ENCODE measurements at places on chromosomes 5 and 9.

DNA sequence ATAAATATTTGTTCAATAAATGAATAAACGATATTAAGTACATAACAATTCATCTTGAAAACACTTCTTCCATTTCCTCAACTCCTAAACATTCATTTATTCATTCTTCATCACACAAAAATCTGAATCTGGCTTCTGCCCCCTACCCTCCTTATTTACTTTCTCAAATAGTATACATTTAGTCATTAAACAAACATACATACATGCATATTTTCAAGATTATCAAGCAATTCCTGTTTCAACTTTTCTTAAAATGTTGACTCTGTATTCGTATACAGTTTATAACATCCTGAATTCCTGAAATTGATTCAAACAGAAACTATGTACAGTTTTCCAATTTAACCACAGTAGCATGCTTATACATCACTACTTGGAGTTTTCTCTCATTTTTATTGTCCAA is 129.0 kb downstream of the MUSK start:
- DNase-seq: no peak

- DNase-seq: no peak
Measured at GRCh38 chr5:127243011-127243410, 47.6 kb upstream of the MEGF10 start.

DNA sequence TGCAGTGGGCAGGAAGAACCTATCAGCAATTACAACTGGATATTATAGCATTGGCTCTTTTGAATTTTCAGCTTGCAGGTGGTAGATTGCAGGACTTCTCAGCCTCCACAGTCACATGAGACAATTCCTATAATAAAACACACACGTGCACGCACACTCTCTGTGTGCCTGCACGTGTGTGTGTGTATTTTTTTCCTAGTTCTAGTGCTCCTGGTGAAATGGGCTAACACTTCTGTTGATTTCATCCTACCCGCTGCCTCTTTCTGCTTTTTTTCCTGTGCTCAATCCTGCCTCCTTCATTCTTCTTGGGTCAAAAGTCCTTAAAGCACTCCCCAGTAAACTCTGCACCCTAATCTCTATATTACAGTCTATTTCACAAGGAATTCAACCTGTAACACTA is 320.1 kb downstream of the OSTF1 start:
- DNase-seq: no peak

DNA sequence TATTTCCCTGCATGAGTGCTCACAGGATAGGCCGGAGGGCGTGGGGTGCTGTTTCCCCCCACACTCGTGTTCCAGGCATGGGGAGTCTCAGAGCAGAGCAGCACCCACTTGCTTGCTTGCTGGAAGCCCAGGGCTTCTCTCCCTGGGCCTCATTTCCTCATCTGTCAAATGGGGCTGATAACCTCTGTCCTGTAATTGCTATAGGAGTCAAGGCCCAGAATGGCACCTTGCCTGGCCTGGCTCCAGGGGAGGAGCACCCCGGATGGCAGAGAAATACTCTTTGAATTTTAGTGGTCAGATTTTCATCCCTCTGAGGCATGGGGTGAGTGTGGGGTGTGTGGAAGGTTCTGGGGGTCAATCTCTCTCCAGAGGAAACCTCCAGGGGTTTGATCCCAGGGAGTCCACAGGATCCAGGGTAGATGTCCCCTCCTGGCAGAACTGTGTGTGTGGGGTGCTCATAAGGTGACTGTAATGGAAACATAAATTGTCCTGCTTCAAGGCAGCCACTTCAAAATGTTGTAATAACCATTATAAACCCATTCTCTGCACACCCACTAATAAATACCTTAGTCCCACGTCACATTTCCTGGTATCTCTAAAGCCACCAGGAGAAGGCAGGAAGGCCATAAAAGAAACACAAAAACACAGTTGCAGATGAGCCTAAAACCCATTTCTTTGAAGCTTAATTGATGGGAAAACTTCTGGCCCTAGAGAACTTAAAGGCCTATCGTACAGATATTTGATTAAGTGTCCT is 272.2 kb downstream of the FSTL4 start:
- DNase-seq: no peak

DNA sequence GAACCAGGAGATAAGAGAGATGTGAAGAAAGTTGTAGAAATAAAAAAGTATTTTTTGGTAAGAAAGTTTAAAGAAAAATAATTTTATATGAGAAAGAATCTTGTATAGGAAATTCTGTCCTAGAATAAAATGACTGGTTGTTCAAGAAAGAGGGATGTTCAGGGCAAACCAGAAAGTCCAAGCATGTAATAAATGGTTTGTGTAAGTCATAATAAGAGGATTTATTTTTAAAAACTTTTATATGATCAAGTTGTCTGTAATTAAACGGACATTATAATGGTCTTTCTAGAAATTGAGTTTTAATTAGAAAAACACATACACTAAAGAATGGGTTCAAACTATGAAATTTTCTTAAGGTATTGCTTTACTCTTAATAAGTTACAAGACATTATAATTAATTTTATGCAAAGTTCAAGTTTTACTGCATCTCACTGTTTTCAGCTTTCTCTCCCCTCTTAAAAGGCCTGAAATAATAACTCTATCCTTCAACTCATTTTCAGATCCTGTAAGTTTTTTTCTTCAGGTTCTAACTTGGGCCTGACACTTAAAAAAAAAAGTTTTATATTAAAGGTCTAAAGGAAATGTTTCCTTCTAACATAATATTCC is 56.1 kb upstream of the ZNF300 start:
- DNase-seq: no peak

DNA sequence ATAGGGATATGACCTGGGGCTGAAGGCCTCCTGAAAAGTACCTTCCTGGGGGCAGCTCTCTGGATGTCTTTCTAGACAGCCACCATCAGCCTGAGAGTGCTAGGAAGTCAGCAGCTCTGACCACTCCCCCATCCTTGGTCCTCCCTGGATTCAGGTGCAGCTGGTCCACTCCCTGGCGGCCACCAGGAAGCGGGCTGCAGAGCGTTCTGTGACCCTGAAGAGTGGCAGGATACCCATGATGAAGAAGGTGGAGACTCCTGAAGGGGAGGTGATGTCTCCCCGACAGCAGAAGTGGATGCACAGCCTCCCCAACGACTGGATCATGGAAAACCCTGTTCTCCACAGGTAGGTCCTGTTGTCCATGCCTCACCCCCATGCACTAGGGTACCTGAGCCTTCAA is 1.8 kb downstream of the CCDC180 start:
- no peak for DNase-seq

- DNase-seq: no peak
Measured at GRCh38 chr5:173191561-173191960, 43.4 kb downstream of the NKX2-5 start.

DNA sequence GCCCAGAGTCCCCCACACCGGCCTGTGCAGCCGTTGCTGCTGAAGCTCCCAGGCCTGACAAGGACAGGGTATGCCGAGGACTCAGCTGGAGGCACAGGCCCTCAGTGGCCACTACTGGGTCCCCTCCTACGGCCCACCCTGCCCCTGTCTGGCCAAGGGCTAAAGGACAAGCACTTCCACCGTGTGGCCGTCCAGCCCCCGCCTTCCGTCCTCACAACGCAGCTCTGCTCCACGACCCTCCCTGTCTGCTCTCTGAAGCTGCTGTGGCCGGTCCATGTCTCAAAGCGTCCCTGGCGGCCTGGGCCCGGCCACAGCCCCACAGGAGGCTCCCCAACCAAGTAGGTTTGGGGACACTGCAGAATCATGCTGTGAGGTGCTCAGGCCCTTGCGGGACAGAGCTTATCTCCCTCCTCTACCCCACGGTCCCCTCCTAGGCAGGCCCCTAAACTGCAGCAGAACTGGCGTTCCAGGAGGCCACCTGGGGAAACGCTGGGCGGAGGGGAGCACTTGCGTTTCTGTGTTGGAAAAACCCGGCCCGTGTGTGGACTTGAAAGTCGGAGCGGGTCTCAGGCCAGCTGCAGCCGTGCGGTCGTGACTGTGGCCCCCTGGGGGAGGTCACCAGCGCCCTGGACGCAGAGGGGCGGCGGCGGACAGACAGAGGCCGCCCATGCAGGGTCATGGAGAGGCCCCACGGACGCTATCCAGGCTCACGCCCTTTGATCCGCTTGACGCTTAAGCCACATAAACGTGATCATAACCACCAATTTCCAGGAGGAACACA is 45.6 kb downstream of the NKD2 start:
- DNase-seq: no peak

- DNase-seq: no peak
Measured at GRCh38 chr5:154757814-154758406, 2.7 kb downstream of the LARP1 start.

GRCh38 chr5:76388791-76389512 is 14.1 kb upstream of the IQGAP2 start:
- DNase-seq: no peak

- DNase-seq: no peak
Measured at GRCh38 chr5:98796197-98796972, 22.9 kb downstream of the RGMB start.

DNA sequence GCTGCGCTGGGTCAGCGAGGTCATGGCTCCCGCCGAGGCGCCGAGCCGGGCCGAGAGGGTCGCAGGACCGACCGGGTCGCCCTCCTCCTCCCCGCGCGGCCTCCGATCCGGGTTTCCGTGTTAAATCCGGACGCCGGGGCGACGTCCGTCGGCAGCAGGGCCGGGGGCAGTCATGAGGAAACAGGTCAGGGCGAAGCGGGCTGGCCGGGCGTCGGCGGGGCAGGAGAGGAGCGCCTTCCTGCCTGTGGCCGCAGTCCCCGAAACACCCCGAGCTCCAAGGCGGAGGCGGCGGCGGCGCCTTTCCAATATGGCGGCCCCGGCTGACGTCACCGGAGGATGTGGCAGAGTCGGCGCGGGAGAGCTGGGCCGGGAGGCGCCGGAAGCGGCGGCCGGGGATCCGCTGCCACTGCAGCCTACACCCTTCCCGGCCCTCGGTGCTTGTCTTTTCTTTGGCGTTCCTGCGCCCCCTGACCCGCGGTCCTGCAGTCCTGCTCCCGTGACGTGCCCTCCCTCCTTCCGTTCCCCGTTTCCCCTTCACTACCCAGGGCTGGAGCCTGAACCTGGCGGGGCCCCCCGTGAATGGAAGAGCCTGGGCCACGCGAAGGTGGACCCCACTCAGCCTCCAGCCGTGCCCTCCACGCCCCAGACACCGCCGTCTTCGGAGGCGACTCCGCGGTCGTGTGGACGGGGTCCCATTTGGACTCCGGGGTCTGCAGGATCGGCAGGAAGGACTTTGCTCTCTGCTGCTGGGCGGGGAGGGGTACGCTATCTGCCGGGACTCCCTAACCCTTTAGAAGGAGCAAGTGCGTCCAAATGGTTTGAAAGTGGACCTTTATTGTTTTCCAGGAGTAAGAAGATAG is at the start of gene GOLPH3:
GOLPH3 (minus strand) TSS at position 309 of the 860 bp plus-strand sequence; CDS start at position 24, 285 bp downstream.
- DNase-seq: peak; percentile 81

DNA sequence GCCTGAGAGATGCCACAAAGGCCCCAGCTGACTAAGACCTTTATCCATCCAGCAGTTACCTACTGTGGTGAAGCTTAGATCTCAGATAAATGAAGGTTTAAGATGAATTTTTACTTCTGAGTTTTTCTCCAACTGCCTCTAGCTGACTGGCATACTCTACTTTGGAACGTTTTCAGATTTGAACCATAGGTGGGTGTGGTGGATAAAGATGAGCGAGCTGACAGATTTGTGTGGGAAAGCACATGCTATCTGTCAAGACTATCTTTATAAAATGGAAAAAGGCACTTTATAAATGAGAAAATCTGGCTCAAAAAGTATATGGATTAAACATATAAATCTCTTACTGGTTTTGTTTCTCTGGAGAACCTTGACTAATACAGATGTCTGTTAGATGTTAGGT is 160.8 kb downstream of the MCTP1 start:
- no peak for DNase-seq

GRCh38 chr9:114853071-114853855 is 47.4 kb upstream of the TNFSF15 start:
- no peak for DNase-seq

GRCh38 chr9:80922544-80922943 is 766.8 kb downstream of the TLE1 start:
- no peak for DNase-seq

GRCh38 chr5:95970359-95970704 is 8.7 kb upstream of the ELL2 start:
- DNase-seq: no peak

GRCh38 chr9:105531530-105531929 is 26.4 kb upstream of the FKTN start:
- DNase-seq: no peak

GRCh38 chr9:122274055-122274454 is 9.4 kb downstream of the MRRF start:
- DNase-seq: no peak

DNA sequence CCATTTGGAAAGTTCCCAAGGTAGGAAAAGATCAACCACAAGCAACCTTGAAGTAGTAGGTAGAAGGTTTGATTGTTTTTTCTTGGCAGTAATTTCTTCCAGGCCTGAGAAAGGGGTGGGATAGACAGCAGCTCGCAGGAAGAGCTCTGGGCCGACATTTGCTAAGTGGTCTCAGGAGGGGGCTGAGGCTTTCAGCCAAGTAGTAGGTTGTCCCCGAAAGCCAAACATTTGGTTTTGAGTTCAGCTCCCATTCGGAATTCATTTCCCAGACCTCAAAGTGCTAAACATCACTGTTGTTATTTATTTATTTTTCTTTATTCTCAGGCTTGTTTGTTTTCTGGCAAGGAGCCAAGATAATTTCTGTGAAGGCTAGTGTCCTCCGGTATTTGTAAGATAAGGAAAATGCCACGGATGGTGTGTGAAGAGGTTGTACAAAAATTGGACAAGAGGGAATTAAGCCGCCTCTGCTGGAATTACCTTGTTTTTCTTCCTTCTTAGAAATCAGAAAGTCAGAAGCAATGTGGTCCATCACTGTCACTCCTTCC is 112.1 kb downstream of the KIF4B start:
- DNase-seq: no peak

GRCh38 chr9:89178830-89179539 is 367 bp upstream of the SHC3 start:
- DNase-seq: no peak

- no peak for DNase-seq
Measured at GRCh38 chr5:179374506-179375235, 29.4 kb upstream of the ADAMTS2 start.

- peak; percentile 14 for DNase-seq
Measured at GRCh38 chr9:14652729-14653377, 40.4 kb downstream of the ZDHHC21 start.

DNA sequence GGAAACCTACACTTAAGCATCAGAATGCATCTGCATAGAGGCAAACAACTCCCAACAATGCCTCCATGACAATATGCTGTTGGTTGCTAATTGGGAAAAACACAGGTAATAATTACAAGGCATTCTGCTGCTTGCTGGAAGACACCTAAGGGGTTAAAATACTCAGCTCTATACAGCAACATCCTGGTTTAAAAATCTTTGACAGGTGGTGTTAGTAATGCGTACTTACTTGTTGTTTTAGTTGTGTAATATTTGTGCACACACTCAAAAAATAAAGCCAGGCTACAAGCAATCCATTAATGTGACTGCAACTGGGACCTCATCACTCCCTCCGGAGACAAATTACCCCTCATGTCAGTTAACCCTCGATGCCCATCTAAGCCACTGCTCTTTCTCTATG is 126.3 kb upstream of the ELL2 start:
- no peak for DNase-seq

DNA sequence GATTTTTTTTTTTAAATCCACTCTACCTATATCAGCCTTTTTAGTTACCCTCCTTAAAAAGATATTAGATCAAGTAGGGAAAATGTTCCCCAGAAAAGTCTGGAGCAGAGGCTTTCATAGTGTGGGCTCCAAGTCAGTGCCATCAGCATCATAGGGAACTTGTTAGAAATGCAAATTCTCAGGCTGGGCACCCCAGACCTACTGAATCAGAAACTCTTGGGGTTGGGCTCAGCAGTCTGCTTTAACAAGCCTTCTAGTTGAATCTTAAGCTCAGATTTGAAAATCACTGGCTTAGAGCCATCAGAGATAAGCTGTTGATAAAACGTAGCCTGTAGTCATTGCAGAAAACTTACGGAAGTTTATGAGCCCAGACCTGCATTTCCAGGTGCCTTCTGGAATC is 140.1 kb downstream of the TMEM38B start:
- no peak for DNase-seq

All from right renal pelvis (tissue), 4 donors.